ENCODE measurements at places on chromosomes 4 and X. TPM values are rescaled to one million over a fixed set of nuclear protein-coding genes. Genes with fewer than 3 reads are reported as not detected.
A peak's percentile ranks its signal among the peaks of the same experiment; 100 is the strongest.

GRCh38 chr4:130600706-130601105 lies 1504.8 kb downstream of the C4orf33 start:
- DNase-seq, result no peak
- H3K27me3 ChIP-seq, result no peaks in the 10 kb centered on the region
- H3K4me3 ChIP-seq, result no peak overlapping the region
- no peak overlapping the region for H3K27ac ChIP-seq
- H3K4me1 ChIP-seq, result no peaks in the 10 kb centered on the region
- H3K36me3 ChIP-seq, result no peaks in the 10 kb centered on the region

Gene IL2RG
- 91.6 TPM for total RNA-seq

Gene NAAA
- 26.1 TPM for total RNA-seq

GRCh38 chrX:134191281-134191680 lies 45.7 kb upstream of the CCDC160 start:
- no peak overlapping the region for H3K4me3 ChIP-seq
- no peak overlapping the region for H3K27ac ChIP-seq
- no peaks in the 10 kb centered on the region for H3K4me1 ChIP-seq
- no peak for DNase-seq
- no peaks in the 10 kb centered on the region for H3K36me3 ChIP-seq
- H3K27me3 ChIP-seq, result no peaks in the 10 kb centered on the region

Gene GPR82
- total RNA-seq, result 0.61 TPM

Gene MCF2
- total RNA-seq, result 0.33 TPM

- H3K4me3 ChIP-seq, result no peak overlapping the region
- no peak overlapping the region for H3K27ac ChIP-seq
- no peaks in the 10 kb centered on the region for H3K27me3 ChIP-seq
Observed at GRCh38 chr4:159175989-159176375, 73.1 kb downstream of the RAPGEF2 start.

Gene EXOC1L
- not detected for total RNA-seq

GRCh38 chrX:6311540-6311939 lies 82.9 kb upstream of the NLGN4X start:
- H3K4me3 ChIP-seq, result no peak overlapping the region
- no peak overlapping the region for H3K27ac ChIP-seq
- H3K4me1 ChIP-seq, result no peaks in the 10 kb centered on the region
- no peaks in the 10 kb centered on the region for H3K36me3 ChIP-seq

DNA sequence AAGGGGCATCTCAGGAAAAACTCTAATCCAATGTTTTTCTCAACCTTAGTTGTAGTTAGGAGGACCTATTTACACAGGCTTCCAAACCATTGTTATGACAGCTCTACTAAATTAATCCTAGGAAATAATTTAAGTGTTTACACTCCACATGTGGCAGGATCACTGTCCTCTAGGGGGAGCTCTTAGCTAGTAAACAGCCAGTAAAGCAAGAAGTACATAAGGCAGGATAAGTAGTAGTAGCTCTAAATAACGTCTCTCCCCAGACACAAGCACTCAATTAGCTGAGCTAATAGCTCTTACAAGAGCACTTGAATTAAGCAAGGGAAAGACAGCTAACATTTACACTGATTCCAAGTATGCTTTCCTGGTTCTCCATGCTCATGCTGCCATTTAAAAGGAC lies 37.3 kb downstream of the NUDT11 start:
- H3K27ac ChIP-seq, result no peak overlapping the region
- no peaks in the 10 kb centered on the region for H3K36me3 ChIP-seq
- no peak overlapping the region for H3K4me3 ChIP-seq
- no peaks in the 10 kb centered on the region for H3K27me3 ChIP-seq

GRCh38 chr4:158814636-158815330 lies 46.0 kb downstream of the FNIP2 start:
- no peaks in the 10 kb centered on the region for H3K27me3 ChIP-seq
- H3K4me3 ChIP-seq, result no peak overlapping the region
- H3K27ac ChIP-seq, result no peak overlapping the region
- DNase-seq, result no peak
- H3K36me3 ChIP-seq, result no peaks in the 10 kb centered on the region

GRCh38 chr4:52059372-52059771 lies 8.3 kb downstream of the SPATA18 start:
- no peak overlapping the region for H3K4me3 ChIP-seq
- H3K36me3 ChIP-seq, result no peaks in the 10 kb centered on the region
- H3K27ac ChIP-seq, result no peak overlapping the region
- peaks cover 3% of the 10 kb centered on the region for H3K27me3 ChIP-seq
- H3K4me1 ChIP-seq, result no peaks in the 10 kb centered on the region

- H3K4me3 ChIP-seq, result no peak overlapping the region
- H3K36me3 ChIP-seq, result peaks cover 2% of the 10 kb centered on the region
- H3K27ac ChIP-seq, result no peak overlapping the region
- no peak for DNase-seq
Observed at GRCh38 chrX:2748815-2749188, 3.0 kb upstream of the XG start.

DNA sequence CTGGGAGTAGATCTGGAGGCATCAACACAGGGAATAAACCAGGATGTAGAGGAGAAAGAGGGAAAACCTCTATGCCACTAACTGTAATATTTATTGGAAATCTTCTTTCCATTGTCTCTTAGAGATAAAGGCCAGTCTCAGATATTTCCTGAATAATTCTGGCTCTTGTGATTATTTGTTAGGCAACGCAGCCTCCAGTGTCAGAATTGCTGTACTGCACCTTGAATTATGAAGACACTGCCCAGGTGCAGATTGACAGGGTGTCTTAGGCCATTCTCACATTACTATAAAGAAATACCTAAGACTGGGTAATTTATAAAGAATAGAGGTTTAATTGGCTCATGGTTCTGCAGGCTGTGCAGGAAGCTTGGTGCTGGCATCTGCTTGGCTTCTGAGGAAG lies 100.7 kb upstream of the ZDHHC15 start:
- DNase-seq, result no peak
- no peaks in the 10 kb centered on the region for H3K27me3 ChIP-seq
- H3K4me3 ChIP-seq, result no peak overlapping the region
- no peak overlapping the region for H3K27ac ChIP-seq
- no peaks in the 10 kb centered on the region for H3K4me1 ChIP-seq

- H3K27me3 ChIP-seq, result no peaks in the 10 kb centered on the region
- no peak overlapping the region for H3K4me3 ChIP-seq
- peaks cover 5% of the 10 kb centered on the region for H3K4me1 ChIP-seq
- DNase-seq, result no peak
- H3K27ac ChIP-seq, result no peak overlapping the region
Observed at GRCh38 chrX:150411656-150412055, 48.5 kb downstream of the MAMLD1 start.

- no peaks in the 10 kb centered on the region for H3K27me3 ChIP-seq
- H3K27ac ChIP-seq, result no peak overlapping the region
- no peaks in the 10 kb centered on the region for H3K4me1 ChIP-seq
- H3K4me3 ChIP-seq, result no peak overlapping the region
Observed at GRCh38 chrX:45351478-45351877, 150.8 kb upstream of the DIPK2B start.

DNA sequence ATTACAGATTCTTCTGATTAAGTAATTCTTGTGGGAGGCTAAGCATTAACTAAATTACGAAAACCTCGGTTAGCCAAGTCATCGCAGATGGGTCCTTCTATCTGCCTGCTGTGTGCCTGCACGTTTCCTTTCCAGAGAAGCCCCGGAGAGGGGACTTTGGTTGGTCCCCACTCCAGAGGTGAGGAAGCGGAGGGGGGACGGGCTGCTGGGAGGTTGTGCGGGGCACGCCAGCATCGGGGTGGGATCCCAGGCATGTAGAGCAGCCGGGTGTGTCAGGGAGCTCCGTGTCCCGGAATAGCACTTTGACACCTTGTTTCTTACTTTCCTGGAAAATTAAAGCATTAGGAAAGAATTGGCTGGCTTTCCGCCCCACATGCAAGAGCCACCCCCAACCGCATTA lies 26.6 kb downstream of the PIGG start:
- no peak for DNase-seq
- no peak overlapping the region for H3K27ac ChIP-seq
- no peaks in the 10 kb centered on the region for H3K27me3 ChIP-seq
- no peak overlapping the region for H3K4me3 ChIP-seq
- peaks cover 53% of the 10 kb centered on the region for H3K36me3 ChIP-seq

- no peak for DNase-seq
- no peaks in the 10 kb centered on the region for H3K27me3 ChIP-seq
- no peak overlapping the region for H3K27ac ChIP-seq
- H3K4me1 ChIP-seq, result no peaks in the 10 kb centered on the region
Observed at GRCh38 chr4:112552668-112553067, 36.7 kb upstream of the NEUROG2 start.

- H3K4me1 ChIP-seq, result no peaks in the 10 kb centered on the region
- H3K27me3 ChIP-seq, result no peaks in the 10 kb centered on the region
- no peak overlapping the region for H3K27ac ChIP-seq
- no peak overlapping the region for H3K4me3 ChIP-seq
Observed at GRCh38 chr4:123158576-123158975, 236.2 kb upstream of the NUDT6 start.

DNA sequence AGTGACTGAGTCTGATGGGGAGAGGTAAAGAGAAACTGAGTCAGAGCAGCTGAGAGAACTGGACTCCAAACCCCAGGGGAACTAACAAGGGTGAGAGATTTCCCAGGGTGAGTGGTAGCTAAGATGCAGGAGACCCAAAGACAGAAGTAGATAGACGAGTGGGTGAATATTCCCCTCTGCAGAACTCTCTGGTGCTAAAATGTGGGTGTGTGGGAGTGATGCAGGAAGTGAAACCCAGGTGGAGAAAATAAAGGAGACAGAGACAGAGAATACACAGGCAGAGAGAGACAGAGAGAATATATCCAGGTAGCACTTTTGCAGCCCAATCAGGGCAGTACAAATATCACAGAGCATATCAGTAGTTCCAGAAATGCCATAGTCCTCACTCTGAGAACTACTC lies 212.5 kb upstream of the ZIC3 start:
- no peak for DNase-seq
- H3K27me3 ChIP-seq, result no peaks in the 10 kb centered on the region
- H3K4me3 ChIP-seq, result no peak overlapping the region

DNA sequence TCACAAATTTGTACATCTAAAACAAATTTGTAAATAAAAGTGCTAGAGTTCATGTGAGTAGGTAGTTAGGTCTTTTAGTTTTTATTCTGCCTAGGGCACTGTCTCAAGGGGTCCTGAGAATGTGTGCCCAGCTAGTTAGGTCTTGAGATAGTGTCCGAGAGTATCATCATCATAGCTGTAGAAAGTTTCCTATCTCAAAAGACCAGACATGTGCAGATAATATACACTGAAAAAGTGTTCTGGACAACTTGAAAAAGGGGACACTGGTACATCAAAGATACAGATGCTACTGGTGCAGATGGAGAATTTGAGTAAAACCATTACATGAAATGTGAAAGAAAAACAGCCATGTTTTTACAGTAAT lies 1.8 kb upstream of the ZCCHC4 start:
- H3K36me3 ChIP-seq, result no peaks in the 10 kb centered on the region
- peaks cover 15% of the 10 kb centered on the region for H3K4me1 ChIP-seq
- DNase-seq, result no peak
- H3K27ac ChIP-seq, result peak overlapping the region; percentile 81
- no peaks in the 10 kb centered on the region for H3K27me3 ChIP-seq

- no peaks in the 10 kb centered on the region for H3K27me3 ChIP-seq
- no peak overlapping the region for H3K27ac ChIP-seq
- no peak for DNase-seq
- H3K4me1 ChIP-seq, result no peaks in the 10 kb centered on the region
- H3K4me3 ChIP-seq, result no peak overlapping the region
Observed at GRCh38 chr4:33566649-33567048, 2677.7 kb downstream of the ARAP2 start.

- DNase-seq, result no peak
- H3K4me3 ChIP-seq, result no peak overlapping the region
- no peaks in the 10 kb centered on the region for H3K4me1 ChIP-seq
- no peaks in the 10 kb centered on the region for H3K27me3 ChIP-seq
- H3K27ac ChIP-seq, result no peak overlapping the region
Observed at GRCh38 chr4:24456431-24456830, 127.9 kb downstream of the DHX15 start.

Gene ALB
- 7.5 TPM for total RNA-seq

Gene SMIM10L2A
- 0.52 TPM for total RNA-seq

- H3K27me3 ChIP-seq, result no peaks in the 10 kb centered on the region
- H3K4me1 ChIP-seq, result no peaks in the 10 kb centered on the region
- no peaks in the 10 kb centered on the region for H3K36me3 ChIP-seq
- no peak for DNase-seq
Observed at GRCh38 chr4:40333921-40334352, 1.2 kb upstream of the CHRNA9 start.

Gene MAGEB16
- not detected for total RNA-seq

GRCh38 chrX:70960730-70961129 lies 29.8 kb upstream of the SLC7A3 start:
- no peak for DNase-seq
- H3K27ac ChIP-seq, result no peak overlapping the region
- H3K27me3 ChIP-seq, result no peaks in the 10 kb centered on the region
- H3K4me3 ChIP-seq, result no peak overlapping the region
- no peaks in the 10 kb centered on the region for H3K36me3 ChIP-seq

Gene UGT2B10
- total RNA-seq, result 0.05 TPM

GRCh38 chrX:29813174-29813573 lies 402.2 kb upstream of the MAGEB2 start:
- H3K27ac ChIP-seq, result no peak overlapping the region
- no peak for DNase-seq
- no peaks in the 10 kb centered on the region for H3K4me1 ChIP-seq
- no peak overlapping the region for H3K4me3 ChIP-seq
- H3K27me3 ChIP-seq, result no peaks in the 10 kb centered on the region

DNA sequence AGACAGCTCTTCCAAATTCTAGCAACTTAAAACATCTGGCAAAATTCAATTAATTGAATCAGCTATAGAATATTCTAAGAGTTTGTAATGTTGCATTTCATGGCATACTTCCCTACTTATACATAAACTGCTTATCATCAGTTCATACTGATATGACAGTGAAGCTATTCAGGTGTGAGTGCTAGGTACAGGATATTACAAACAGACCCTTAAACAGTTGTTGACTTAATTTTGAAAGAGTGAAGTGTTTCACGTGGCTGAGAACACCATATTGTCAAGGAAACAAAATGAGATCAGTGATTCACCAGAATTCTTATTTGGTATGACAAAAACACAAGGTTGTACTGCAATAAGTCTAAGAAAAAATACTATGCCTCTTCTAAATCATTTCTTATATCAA lies 27.4 kb downstream of the CENPU start:
- H3K36me3 ChIP-seq, result peaks cover 62% of the 10 kb centered on the region
- H3K4me3 ChIP-seq, result no peak overlapping the region
- DNase-seq, result no peak
- no peaks in the 10 kb centered on the region for H3K4me1 ChIP-seq

- no peaks in the 10 kb centered on the region for H3K4me1 ChIP-seq
- H3K4me3 ChIP-seq, result no peak overlapping the region
- no peaks in the 10 kb centered on the region for H3K36me3 ChIP-seq
- no peak for DNase-seq
- no peaks in the 10 kb centered on the region for H3K27me3 ChIP-seq
Observed at GRCh38 chr4:149630064-149630463, 185.6 kb downstream of the IQCM start.

DNA sequence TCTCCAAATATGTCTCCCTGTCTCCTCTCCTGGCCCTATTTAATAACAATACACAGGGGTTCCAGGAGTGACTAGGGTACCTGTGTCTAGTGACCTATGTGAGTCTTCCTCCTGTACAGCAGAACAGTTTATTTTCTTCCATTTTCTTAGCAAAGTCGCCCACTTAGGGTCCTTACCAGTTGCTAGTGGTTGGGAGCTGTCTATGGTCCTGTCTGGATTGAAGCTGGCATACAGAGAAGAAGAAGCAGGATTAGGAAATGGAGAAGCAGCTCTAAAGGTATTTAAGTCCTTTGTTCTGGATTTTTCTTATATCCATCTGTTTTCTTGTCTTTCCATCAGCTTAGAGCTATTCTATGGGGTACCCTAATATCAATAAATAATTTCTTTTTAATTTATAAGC lies 587.1 kb upstream of the CPEB2 start:
- no peak for DNase-seq
- H3K4me1 ChIP-seq, result no peaks in the 10 kb centered on the region
- H3K27me3 ChIP-seq, result no peaks in the 10 kb centered on the region
